ENCODE measurements at places on chromosomes 4 and X. TPM values are rescaled to one million over a fixed set of nuclear protein-coding genes. Genes with fewer than 3 reads are reported as not detected.

GRCh38 chr4:140799686-140800225, 43.6 kb upstream of the TBC1D9 start:
- no peak for DNase-seq

Gene SSX1
- total RNA-seq: 0.20 TPM

Gene NEXMIF
- 1.8 TPM for total RNA-seq

- no peak for DNase-seq
Observed at GRCh38 chr4:147479376-147479775, 1.5 kb upstream of the EDNRA start.

Gene MAGEA1
- not detected for total RNA-seq
